RWPE2 (cell line): ENCODE measurements at places on chromosomes 5 and 9.

- DNase-seq: peak; percentile 61
Measured at GRCh38 chr5:178123094-178123965, 7.5 kb upstream of the RMND5B start.

DNA sequence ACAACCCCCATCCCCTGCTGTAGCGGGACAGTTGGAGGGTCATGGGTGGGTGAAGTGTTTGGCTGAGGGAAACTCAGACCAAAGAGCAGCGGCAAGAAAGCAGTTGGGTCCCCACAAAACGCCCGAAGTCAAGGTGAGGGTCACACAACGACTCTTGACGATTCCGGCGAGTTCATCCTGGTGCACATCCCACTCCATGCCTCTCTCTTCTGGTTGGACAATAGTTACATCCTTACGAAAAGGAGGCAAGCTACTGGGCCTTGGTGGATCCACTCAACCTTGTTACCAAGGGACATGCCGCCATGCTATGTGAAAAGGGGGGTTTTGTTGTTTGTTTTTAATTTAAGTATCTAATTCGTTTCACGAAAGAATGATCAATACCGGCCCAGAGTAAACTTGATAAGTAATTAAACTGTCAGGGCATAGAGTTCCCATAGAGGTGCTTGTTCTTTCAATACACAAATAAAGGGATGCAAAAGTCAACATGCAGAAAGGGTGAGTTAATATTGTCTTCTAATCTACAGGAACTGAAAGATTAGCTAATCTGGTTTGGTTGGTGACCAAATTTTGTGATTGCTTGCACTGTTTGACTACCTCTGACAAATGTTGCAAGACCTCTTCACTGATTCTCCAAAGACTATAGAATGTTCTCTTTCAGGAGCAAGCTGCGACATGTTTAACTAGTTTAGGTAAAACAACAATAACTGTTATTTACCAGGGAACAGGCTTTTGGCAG lies 732 bp upstream of the SMIM15 start:
- no peak for DNase-seq

GRCh38 chr5:73280821-73281746 lies 108.1 kb downstream of the TMEM174 start:
- DNase-seq: no peak

- no peak for DNase-seq
Measured at GRCh38 chr5:173542964-173543363, 73.5 kb downstream of the BOD1 start.

- no peak for DNase-seq
Measured at GRCh38 chr5:159149085-159149484, 49.4 kb upstream of the EBF1 start.

DNA sequence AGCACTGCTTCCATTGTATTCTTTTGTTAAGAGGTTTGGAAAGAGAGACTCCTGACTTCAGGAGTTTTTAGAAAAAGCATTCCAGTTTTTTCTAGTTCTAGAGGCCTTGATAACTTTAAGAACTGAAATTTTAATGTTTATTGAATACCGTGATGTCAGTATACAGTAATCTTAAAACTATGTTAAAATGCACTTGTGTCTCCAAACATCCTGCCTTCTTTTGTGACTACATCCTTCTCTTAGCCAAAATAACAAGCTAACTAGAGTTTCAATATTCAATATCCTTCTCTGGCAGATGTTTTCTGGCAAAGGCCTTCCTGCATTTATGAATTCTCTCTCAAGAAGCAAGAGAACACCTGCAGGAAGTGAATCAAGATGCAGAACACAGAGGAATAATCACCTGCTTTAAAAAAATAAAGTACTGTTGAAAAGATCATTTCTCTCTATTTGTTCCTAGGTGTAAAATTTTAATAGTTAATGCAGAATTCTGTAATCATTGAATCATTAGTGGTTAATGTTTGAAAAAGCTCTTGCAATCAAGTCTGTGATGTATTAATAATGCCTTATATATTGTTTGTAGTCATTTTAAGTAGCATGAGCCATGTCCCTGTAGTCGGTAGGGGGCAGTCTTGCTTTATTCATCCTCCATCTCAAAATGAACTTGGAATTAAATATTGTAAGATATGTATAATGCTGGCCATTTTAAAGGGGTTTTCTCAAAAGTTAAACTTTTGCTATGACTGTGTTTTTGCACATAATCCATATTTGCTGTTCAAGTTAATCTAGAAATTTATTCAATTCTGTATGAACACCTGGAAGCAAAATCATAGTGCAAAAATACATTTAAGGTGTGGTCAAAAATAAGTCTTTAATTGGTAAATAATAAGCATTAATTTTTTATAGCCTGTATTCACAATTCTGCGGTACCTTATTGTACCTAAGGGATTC lies 43.1 kb downstream of the NDFIP1 start:
- no peak for DNase-seq
